ENCODE measurements at places on chromosomes 1 and 21.
A peak's percentile ranks its signal among the peaks of the same experiment; 100 is the strongest.

DNA sequence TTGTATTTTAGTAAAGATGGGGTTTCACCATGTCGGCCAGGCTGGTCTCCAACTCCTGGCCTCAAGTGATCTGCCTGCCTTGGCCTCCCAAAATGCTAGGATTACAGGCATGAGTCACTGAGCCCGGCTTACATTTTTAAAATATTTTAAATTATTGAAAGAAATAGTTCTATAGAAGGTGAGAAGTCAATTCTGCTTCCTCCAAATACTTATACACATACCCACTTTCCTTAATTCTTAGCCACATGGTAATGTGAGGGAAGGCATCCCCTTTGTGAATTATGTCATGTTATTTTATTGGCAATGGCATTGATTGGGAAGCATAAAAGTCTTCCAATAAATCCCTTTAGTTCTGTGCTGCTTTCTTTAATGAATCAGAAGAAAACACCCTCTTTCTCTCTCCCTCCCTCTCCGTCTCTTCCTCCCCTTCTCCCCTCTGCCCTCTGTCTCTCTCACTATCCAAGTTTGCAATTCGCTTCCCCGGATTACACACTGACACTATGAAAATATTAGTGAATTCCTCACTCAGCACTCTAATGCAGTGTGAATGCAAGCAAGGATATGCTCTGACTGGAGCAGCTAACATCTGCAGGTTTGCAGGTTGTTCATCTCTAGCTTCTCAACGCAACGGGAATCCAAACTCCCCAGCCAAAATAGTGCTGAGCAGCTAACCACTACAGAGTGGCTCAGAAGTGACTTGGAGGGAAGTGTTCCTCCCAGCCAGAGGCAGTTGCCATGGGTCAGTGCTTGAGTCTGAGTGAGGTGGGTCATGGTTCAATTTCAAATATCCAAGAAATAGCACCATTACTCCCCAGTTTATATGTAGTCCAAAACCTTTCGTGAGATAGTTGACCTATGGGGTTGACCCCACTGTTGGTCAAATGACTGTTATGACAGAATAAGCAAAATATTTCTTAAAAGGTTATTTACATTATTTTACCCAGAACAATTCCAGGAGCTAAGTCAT, 77.8 kb upstream of the CD55 start:
- DNase-seq = no peak

- DNase-seq = no peak
Observed at GRCh38 chr1:42720868-42721267, 19.2 kb downstream of the CLDN19 start.

DNA sequence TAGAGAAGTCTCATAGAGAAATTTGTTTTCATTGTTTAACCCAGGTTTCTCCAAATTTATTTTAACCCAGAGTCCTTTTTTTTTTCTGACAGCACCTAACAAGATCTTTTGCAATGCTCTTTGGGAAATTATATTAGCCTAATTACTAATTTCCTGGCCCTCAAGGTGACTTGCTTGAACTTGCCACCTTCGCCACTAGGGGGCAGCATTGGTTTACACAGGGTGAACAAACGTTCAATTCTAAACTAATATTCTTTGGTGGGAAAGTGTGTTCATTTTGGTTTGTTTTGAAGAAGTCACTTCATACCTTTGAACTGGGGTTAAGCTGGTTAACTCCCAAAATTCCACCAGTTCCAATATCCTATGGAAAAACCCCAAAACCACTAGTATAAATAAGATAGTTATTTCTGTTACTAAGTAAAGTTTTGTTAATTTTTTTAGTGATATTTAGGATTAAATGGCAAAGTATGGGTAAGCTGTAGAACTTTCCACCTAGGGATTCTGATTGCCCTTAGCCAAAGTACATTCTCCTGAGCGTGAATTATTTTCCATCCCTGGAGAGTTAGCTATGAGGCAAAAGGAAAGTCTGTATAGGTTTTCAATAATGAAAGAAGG, 13.0 kb downstream of the CCDC190 start:
- peak; percentile 84 for DNase-seq

DNA sequence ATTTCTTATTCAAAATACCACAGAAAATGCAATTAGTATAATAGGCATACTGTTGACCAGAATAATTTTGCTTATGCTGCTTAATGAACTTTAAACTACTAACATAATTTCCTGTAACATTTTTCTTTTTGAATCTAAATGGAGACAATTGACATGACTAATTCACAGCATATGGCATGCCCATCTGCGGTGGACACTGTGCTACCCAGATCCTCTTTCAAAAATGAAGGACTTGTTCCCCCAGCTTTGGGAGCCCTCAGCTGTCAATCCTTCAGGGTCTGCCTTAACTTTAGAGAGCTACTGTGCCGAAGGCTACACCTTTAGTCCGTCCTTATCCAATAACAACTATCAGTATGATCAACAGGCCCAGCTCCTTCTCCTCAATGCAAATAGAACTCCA, 789.0 kb downstream of the PLA2G4A start:
- DNase-seq = no peak

- no peak for DNase-seq
Observed at GRCh38 chr1:180586671-180587155, 27.9 kb downstream of the OVAAL start.

DNA sequence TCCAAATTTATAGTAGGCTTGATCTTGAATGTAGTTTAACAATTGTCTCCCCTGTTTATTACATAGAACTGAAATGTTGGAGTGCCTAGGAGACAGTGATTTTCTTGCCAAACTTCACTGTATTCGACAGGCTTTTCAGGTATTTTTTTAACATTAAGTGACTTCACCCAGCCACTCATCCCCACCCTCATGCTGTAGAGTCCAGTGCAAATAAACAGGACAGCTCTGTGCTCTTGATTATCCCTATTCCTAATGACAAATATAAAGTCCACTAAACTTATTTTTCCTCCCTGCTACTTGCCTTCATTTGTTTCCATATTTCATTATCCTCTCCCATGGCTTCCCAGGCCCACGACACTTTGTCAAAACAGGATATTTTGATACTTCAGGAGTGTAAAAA, 29.2 kb upstream of the NEXN start:
- no peak for DNase-seq

- no peak for DNase-seq
Observed at GRCh38 chr1:169086603-169087455, 19.7 kb upstream of the ATP1B1 start.

- DNase-seq = peak; percentile 21
Observed at GRCh38 chr1:246753670-246754535, 29.7 kb downstream of the SCCPDH start.

DNA sequence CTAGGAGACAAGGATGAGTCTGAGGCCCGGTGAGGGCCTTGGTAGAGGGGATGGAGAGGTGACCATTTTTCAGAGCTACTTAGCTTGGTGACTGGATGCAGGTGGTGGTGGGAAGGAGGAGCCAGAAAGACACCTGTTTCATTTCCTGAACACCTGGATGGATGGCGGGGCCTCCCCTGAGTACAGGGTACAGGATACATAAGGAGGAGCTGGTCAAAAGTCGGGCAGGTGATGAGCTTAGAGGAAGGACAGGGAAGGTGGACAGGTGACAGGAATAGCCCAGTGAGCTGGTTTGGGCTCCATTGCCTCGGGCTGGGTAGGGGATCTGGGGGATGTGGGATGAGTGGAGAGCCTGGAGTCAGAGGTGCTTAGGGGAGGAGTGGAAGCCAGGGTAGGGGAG, 6.3 kb downstream of the FAAH start:
- no peak for DNase-seq

- DNase-seq = no peak
Observed at GRCh38 chr1:50197216-50197615, 88.5 kb downstream of the ELAVL4 start.

DNA sequence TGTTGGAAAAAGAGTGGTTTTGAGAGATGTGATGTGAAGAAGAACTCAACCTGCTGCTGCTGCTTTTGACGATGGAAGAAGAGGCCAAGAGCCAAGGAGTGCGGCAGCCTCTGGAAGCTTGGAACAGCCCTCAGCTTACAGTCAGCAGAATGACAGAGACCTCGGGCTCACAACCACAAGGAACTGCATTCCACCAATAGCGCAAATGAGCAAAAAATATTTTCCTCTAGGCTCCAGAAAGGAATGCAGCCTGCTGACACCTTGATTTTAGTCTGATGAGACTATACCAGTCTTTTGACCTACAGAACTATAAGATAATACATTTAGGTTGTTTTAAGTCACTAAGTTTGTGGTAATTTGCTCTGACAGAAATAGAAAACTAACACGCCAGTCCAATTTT, 10.2 kb downstream of the SDHB start:
- no peak for DNase-seq

DNA sequence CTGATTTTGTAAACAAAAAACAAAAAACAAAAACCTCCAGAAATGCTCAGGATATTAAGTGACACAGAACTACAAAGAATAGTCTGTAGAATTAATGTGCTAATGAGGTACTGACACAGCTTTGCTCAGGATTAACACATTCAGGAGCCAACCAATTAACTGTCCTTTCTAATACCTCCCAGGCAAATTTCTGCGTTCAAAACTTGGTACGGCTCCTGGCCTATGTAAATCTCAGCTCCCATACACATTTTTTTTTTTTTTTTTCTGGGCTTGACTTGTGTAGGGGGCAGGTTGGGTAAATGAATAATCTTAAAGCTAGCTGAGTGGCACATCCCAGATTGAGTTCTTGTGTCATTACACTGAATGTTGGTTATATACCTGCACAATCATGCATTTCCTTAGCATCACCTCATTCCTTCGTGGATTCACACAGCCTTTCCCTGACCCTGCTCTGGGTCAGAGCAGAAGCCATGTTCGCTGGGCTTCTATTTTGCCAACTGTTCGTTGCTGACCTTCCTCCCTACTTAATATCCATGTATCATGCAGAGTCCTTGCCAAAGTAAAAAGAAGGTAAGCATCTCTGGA, 12.6 kb upstream of the IER5 start:
- DNase-seq = no peak

Measured in stimulated activated CD4-positive, alpha-beta T cell treated with anti-CD3 and anti-CD28 coated beads, Interleukin-4, amount 100 ng/mL, for 48 hours (primary cell).